ENCODE measurements at places on chromosomes 6 and 20.

GRCh38 chr6:75907444-75907843 lies 158.4 kb downstream of the MYO6 start:
- no peak for DNase-seq

GRCh38 chr20:48329676-48330664 lies 497.8 kb downstream of the PREX1 start:
- DNase-seq: peak; percentile 61

DNA sequence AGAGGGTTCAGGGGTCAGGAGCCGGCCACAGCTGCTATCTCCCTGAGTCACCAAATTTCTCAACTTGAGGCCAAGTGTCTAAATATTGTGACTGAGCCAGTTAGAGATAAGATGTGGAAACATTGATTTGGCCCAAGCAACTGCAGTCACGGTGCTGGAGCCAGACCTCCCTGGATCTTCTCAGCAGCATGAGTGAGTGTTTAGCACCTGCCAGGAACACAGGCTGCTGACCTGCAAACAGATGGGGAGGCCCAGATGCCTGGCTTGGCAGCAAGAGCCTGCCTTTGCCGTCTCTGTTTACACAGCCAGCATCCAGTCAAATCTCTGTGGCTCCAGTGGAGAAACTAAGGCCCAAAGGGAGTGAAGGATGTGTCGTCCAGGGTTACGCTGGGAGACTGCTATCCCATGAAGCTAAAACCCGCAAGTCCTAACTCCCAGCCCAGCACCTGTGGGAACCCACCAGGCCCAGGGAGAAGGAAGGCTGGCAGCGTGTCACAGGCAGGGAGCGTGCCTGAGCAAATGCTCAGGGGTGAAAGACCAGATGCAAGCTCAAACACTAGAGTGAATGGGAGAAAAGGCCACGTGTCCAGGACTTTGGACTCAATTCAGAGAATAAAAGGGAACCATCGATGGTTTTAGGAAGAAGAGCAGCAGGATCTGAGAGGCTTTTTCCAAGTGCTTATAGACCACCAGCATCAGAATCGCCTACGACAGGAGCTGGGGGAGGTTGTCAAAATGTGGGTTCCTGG lies 15.9 kb upstream of the PTGIS start:
- DNase-seq: peak; percentile 74

DNA sequence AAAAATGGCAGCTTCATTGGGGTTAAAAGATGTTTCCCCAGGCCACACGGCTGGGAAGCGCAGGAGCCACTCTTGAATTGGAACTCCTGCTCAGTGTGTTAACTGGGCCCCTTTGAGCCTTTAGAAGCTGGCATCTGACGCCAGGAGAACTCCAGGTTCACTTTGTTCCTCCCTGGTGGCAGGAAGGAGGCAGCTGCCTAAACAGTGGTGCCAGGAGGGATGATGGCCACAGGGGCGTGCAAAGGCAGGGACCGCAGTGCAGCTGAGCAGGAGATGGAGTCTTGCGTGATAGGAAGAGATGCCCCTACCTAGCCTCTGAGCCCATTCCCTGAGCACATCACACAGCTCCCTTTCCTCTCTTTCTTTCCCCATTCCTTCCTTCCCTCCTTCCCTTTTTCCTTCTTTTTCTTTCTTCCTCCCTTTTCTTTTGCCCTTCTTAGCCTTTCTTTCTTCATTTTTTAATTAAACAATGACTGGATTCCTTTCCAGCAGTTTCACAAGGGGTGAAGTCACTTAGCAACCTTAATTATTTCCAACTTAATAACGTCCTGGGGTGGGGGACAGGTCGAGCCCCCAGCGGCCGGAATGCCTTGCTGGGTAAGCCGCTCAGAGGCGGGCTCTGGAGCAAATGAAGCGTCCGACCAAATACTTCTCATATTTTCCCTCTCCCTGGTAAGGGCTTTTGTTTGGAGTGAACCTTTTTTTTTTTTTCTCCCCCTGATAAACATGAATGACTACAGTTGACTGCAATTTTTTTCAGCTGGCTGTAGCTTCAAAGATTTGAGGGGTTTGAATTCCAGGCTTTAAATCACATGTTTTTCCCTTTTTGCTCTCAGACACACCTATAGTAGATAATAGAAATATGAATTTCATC lies 20.8 kb upstream of the BMP7 start:
- no peak for DNase-seq

DNA sequence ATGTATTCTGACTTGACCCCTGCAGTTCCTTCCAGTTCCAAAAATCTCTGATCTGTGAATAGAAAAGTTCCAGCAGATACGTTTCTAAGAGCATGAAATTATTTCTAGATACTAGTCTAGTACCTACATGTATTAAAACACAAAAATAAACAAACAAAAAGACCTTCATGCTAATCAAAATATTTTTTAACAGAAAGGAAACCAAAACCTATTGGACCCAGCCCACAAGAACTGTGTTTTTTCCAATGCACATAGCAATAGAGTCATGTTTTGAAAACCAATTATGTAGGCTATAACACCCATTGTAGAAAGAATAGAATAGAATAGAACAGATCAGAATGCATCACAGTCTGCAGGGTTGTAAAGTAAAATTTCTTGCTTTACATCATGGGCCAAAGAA lies 158.6 kb upstream of the TNFAIP3 start:
- no peak for DNase-seq

- DNase-seq: no peak
Observed at GRCh38 chr20:63657260-63657936, 714 bp upstream of the RTEL1 start.

DNA sequence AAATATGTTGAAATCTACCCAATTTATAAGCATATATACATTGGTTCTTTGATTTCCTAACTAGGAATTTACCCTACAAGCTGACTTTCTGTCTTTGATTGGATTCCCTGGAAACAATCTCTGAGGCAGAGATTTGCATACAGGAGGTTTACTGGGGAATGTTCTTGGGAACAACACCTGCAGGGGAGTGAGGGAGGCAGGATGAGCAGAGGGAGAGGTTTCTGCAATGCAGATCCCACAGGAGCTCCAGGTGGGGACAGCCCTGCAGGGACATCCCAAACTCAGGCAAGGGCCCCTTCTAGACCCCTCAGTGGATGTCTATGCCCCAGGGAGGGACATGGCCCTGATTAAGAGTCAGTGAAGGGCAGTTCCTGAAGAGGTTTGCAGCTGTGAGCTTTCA lies 95.2 kb upstream of the CCDC167 start:
- no peak for DNase-seq

GRCh38 chr6:139539852-139540251 lies 165.4 kb upstream of the CITED2 start:
- peak; percentile 95 for DNase-seq

GRCh38 chr20:52621401-52621800 lies 350.8 kb upstream of the TSHZ2 start:
- DNase-seq: no peak

DNA sequence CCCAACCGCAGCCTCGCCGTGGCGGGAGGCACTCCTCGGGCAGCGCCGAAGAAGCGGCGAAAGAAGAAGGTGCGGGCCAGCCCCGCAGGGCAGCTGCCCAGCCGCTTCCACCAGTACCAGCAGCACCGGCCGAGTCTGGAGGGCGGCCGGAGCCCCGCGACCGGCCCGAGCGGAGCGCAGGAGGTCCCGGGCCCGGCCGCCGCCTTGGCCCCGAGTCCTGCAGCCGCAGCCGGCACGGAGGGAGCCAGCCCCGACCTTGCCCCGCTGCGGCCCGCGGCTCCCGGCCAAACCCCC lies 525 bp downstream of the PNRC1 start:
- DNase-seq: no peak

DNA sequence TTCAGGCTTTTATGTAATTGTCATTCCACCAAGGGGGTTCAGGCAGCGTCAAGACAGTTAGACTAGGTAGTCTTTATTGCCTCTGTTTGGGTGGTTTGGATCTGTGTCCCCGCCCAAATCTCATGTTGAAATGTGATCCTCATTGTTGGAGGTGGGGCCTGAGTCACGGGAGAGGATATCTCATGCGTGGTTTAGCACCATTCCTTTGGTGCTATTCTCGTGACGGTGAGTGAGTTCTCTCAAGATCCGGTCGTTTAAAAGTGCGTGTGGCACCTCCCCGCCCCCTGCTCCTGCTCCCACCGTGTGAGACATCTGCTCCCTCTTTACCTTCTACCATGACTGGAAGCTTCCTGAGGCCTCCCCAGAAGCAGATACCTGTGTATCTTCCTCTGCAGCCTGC lies 51.3 kb upstream of the FOXC1 start:
- no peak for DNase-seq

DNA sequence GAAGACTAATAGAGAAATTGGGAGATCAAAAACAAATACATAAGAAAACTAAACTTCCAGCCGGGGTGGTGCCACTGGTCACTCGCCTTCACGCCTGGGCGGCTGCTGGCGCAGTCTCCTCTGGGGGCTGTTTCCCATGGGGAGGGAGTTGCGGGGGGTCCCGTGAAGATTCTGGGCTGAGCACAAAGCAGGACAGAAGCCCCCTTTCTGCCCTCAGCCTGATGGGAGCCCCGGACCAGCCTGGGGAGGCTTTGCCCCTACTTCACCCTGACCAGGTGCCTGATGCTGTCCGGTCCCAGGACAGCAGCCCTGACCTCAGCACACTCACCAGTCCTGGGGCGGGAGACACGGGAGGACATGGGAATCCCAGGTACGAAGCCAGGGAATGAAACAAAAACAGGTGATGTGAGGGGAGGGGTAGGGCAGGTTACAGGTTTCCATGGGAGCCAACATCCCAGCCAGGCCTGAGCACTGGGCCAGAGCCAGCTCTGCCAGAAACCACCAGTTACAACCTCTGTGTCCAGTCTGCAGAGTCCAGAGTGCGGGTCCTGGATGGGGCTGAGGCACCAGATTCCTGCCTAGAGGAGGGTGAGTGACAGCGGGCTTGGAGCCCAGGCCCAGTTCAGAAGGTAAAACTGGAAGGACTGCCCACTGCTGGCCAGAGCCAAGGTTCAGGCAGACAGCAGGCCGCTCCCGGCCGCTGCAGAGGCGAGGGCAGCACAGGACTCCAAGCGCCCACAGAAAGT lies 326.4 kb downstream of the TAF4 start:
- DNase-seq: no peak

DNA sequence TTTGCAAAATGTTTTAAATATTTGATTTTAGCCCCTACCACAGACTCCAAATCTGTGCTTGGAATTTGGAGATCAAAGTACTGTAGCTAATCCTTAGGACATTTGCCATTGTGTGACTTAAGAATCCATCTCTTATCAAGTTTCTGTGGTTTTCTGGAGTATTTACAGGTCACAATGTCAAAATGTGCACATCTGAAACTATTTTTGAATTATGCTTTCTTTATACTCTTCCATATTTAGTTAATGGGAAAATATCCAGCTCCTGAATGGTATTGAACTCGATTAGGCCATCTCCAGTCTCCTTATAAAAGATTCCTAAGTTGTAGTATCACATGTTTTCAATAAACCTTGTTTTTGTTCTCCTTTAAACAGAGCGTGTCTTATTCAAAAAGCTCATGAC lies 162.5 kb downstream of the KHDC1L start:
- peak; percentile 30 for DNase-seq

GRCh38 chr20:4869290-4870193 lies 131.8 kb downstream of the SLC23A2 start:
- peak; percentile 7 for DNase-seq

GRCh38 chr6:69846312-69846711 lies 20.0 kb upstream of the COL19A1 start:
- no peak for DNase-seq

- peak; percentile 91 for DNase-seq
Observed at GRCh38 chr6:131013495-131013894, 49.5 kb downstream of the EPB41L2 start.

DNA sequence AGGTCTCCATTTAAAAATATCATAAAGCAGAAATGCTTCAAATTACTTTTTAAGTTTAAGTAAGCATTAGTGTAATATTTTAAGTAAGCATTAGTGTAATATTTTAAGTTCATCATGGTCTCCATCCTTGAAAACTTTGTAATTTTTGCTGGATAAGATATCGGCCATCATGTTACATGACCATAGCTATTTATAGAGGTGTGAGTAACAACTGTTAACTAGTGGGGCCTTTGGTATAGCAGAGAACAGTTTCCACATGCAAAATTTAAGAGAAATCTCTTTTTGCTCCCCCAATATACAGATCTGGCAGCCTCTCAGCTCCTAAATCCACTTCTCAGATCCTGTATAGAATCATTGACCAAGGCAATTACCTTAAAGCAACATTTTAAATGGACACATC lies 468 bp downstream of the TRDN start:
- no peak for DNase-seq

DNA sequence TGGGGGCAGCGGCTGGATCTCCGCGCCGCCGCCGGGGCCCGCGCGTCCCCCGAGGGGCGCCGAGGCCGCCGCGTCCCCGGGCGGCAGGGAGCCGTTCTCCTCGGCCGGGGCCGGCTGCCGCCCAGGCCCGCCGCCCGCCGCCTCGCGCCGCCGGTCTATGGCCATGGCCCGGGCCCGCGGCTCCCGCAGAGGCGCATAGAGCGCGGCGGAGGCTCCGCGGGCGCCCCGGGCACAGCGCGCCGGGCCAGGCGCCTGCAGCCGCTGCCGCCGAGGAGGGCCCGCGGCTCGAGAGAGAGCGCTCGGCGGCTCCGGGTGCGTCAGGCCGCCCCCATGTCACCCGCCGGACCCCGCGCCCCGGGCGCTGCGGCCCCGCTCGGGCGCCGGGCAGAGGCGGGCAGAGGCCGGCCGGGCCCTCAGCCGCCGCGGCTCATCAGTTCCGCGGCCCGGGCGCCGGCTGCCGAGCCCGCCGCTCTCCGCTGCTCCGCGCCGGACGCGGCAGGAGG lies 404 bp downstream of the SLC22A23 start:
- DNase-seq: no peak

DNA sequence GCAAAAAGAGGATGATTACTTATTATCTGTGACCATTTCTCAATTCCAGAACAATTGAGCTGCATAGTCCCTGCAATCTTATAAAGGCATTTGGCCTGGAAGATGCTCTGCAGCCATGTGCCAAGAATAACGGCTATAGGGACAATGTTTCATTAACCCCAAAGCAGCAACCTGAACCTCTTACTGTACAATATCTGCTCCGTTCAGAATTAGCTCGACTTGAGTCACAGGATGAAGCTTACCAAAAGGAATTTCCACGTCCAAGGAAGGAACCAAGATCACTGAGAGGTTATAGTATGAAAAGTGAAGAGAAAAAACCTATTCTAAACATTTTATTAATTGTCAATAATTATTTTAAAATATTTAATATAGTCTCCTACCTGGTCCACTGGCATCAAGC lies 167.3 kb upstream of the GMDS start:
- DNase-seq: peak; percentile 78

GRCh38 chr6:108100003-108100402 lies 25.5 kb upstream of the OSTM1 start:
- DNase-seq: no peak

DNA sequence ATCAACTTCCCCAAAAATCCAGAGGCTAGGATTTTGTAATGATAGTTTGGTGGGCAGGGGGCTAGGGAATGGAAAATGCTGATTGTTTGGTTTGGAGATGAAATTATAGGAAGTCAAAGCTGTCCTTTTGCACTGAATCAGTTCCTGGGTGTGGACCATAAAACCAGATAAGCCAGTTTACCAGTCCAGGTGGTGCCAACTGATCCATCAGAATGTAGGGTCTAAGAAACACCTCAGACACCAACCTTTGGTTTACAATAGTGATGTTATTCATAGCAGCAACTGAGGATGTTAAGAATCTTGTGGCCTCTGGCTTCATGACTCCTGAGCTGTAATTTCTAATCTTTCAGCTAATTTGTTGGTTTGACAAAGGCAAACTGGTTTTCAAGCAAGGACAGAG lies 496.6 kb upstream of the EPHA7 start:
- DNase-seq: no peak
